Right ventricle myocardium inferior (tissue), 1 donor: ENCODE measurements at places on chromosomes 12 and 14. TPM values are rescaled to one million over a fixed set of nuclear protein-coding genes. Genes with fewer than 3 reads are reported as not detected.
A peak's percentile ranks its signal among the peaks of the same experiment; 100 is the strongest.

Gene CCDC175
- total RNA-seq, result not detected

Gene P2RX7
- 2.0 TPM for total RNA-seq

Gene CRIP1
- 82.0 TPM for total RNA-seq

Gene LRP1-AS
- total RNA-seq, result not detected

GRCh38 chr14:22341049-22341448 lies 248.0 kb downstream of the DAD1 start:
- DNase-seq, result no peak

GRCh38 chr12:111434680-111435338 lies 29.1 kb downstream of the SH2B3 start:
- peak; percentile 79 for DNase-seq

DNA sequence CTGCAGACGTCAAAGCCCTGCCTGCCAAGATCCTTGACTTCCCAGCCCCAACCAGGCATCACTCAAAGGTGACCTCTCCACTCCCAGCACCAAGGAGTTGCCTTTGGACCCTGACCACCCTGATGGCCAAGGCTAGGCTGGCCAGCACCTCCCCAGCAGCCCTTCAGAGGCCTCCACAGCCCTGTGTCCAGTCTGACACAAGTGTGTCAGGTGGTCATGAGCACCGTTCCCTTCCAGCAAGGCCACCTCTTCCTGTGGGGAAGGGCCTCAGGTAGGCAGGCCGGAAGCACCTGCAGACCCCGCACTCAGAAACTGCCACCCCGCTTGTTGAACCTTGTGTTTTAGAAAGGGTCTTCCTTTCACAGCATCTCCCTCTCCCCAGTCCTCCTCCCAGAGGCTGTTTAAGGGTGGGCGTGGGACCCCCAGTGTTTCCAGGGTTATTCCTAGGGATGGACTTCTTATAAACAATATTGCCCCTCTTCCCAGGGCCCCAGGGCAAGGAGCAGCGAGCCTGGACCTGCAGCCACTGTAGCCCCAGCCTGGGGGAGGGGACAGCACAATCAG lies 13.2 kb upstream of the INF2 start:
- DNase-seq, result no peak

- DNase-seq, result no peak
These were observed 103.8 kb downstream of the SLC16A7 start for GRCh38 chr12:59699421-59700152.

DNA sequence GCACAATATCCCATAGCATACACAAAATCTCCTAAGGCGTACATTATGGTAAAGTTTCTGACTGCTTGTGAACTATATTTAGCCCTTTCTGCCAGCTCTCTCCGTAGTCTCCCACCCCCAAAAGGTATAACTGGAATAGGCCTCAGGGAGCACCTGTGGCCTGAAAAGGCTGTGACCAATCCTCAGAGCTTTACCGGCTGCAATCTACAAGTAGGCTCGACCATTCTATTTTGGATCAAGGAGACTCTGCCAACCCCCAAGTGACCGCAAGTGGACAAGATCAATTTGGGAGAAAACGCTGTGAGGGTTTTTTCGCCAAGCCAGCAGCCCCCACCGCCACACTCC lies 1.2 kb downstream of the PPTC7 start:
- DNase-seq, result no peak

- DNase-seq, result peak; percentile 20
These were observed 791 bp downstream of the TMEM233 start for GRCh38 chr12:119594399-119594730.

DNA sequence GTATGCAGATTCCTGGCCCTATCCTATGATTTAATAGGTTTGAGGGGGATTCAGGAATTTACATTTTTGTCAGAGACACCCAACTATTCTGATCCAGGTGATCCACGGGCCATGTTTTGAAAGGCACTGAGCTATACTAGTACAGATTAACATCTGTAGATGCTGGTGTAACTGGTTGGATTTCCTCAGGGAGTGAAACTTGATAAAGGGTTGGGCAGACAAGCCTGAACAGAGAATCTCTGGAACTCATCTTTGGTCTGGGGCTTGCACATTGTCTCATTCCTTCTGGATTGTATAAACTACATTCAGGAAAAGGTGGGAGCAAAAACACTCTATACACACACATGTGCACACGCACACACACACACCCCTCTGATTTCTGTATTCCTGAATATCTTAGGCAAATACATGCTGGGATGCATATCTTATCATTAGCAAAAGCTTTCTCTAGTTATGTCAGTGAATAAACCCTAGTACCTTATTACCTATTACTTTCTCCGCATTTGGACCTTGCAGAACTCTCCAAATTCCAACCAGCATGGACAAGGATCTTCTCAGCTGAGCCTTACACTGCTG lies 104.6 kb downstream of the SLC38A1 start:
- no peak for DNase-seq

DNA sequence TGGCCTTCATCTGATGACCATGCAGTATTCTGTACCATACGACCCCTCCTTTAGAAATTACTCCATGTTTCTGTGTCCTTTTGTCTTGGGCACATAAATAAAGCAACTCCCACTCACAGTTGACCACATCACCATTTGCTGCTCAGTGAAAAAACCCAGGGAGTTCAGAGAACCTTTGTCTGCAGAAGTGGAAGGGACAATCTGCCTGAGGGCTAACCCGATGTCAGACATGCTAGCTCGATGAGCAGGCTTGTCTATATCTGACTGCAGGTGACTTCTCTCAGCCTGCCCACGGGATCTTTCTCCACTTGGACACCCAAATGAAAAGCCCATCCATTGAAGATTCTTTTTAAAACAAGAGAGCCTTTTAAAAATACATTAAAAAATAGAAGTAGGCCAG lies 45.7 kb upstream of the GRIP1 start:
- DNase-seq, result no peak

DNA sequence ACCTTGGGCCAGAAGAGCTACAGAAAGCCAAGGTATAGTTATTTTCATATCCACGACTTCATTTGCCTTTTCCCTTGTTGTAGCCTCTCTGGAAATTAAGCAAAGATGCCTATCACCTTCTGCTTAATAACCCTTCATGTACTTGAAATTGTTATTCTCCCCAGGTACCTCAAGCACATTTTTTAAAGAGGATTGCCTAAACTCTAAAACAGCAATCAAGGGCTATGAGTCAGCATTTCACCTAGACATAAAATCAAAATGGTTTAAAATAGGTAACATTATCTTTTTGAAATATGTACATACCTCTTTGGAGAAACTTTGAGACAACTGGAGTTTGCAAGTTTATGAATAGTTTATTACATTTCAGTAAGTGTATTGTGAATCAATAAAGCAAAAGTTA lies 11.6 kb downstream of the DTD2 start:
- no peak for DNase-seq
